Stimulated activated CD4-positive, alpha-beta T cell treated with anti-CD3 and anti-CD28 coated beads, Interleukin-15, amount 100 ng/mL, for 1 hour (primary cell): ENCODE measurements at places on chromosomes 1 and 21.

- peak; percentile 49 for DNase-seq
Measured at GRCh38 chr1:159015440-159015909, 5.8 kb downstream of the IFI16 start.

GRCh38 chr1:152141971-152142584 lies 16.9 kb downstream of the RPTN start:
- DNase-seq: no peak

- no peak for DNase-seq
Measured at GRCh38 chr1:192604979-192605620, 29.5 kb downstream of the RGS1 start.

DNA sequence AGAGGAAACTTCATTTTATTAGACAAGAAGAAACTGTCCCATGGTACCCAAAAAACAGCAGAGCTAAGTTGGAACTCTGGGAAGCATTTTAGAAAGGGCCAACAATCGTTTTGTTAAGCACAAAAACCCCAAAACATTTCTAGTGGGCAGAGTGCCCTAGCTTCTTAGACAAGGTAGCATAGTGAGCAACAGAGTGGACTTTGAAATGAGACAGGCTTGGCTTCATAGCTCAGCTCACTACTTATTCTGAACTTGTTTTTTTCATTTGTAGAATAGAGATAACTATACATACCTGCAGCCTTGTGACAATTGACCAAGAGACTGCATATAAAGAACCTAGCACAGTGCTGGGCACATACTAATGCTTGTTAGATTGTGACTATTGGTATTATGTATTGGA lies 50.1 kb downstream of the HLX start:
- no peak for DNase-seq

- DNase-seq: no peak
Measured at GRCh38 chr1:154910851-154911250, 25.7 kb downstream of the PMVK start.

DNA sequence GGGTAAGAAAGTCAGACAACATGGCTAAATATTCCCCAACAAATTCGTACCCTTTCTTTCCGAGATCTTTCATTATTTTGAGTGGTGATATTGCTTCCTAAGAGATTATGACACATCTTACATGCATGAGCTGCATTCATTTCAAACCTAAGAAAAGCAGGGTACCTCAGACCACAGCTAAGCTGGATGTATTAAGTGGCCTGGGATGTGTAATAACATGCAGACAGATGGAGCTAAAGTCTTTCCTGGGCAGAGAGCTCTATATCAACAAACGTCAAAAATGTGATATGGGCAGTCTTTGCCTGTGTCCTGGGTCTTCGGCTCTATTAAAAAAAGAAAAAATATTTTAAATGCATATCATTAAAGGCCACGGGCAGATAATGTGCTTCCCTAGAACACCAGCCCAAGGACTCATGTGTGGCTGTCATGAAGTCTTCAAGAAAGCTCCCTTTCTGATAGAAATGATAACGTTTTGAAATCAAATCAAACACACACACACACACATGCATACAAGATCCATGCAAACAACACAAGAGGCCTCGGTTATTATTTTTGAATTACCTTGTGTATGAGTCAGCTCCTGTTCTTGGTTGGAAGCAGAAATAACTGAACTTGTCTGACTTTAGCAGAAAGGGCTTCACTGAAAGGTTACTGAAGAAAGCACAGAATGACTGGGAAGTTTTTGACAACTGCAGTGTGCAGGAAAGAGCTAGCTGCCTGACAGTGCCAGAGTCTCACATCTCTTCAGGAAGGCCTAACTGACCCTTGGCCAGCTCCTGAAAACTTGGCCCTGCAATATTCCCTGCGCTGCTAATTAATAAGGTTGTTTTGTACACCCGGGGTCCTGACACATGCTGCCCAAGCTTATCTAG lies 231.2 kb downstream of the DSCAM start:
- no peak for DNase-seq

DNA sequence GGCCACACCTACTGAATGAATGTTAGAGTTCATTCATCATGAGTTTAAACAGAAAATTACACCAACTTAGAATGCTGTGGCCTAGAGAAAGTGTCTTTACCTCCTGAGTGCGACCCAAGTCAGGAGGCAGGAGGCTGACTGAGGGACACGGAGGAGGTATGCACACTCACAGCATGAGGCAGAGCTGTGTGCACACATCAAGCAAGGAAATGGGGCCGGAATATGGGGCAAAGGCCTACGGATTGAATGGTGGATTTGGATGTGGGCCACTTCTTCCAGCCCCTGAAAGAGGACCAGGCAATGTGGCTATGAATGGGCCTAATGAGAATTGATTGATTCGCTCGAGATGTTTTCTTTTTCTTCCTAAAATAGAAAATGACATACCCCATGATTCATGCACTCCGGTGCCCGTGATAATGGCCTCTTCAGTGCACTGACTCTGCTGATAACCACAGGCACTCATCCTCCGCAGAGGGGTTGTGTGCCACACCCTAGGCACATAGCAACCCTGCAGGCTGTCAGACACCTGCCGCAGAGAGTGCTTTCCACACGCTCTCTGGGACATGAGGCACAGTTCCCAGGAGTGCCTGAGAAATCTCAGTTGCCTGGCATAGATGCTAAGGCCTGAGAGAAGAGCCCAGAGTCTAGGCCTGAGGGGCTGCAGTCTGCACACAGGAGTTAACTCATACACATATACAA lies 155.5 kb downstream of the GLUL start:
- DNase-seq: no peak

GRCh38 chr21:25806060-25806459 lies 71.3 kb downstream of the GABPA start:
- no peak for DNase-seq

DNA sequence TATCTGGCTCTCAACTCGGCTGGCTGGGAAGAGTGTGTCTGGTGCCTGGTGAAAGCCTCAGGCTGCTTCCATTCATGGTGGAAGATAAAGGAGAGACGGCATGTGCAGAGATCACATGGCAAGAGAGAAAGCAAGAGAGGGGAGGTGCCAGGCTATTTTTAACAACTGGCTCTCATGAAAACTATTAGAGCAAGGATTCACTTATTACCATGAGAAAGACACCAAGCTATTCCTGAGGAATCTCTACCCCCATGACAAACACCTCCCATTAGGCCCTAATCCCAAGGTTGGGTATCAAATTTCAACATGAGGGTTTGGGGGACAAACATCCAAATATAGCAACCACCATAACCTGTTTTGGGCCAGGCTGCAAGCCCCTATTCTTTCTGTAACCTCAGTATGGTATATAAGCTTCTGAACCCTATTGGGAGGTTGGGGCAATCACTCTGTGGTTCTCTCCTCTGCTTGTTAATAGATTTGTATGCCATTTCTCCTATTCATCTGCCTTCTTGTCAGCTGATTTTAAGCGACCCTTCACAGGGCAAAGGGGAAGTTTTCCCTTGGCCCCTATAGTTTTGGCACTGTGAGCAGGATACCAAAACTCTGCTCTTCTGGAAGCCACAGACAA lies 179.0 kb upstream of the TNR start:
- DNase-seq: no peak

DNA sequence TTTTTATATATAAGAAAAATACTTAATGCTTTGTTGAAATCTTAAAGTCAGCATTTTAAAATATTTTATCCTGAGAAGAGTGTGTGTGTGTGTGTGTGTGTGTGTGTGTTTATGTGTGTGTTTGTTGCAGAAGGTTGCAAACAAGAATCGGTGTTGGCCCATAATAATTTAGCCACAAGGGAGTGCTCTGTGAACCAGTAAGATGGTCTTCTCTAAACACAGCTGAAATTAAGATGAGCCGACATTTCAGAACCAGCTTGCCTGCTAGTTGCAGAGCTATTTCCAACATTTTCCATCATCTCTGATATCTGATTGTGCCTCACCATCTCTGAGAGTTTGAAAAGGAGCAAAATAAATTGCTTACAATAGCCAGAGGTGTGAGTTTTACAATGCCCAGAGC lies 158.8 kb upstream of the SGIP1 start:
- no peak for DNase-seq

GRCh38 chr1:71783071-71783470 lies 499.3 kb downstream of the NEGR1 start:
- no peak for DNase-seq

- DNase-seq: no peak
Measured at GRCh38 chr1:5891736-5892135, 100.5 kb downstream of the NPHP4 start.

- no peak for DNase-seq
Measured at GRCh38 chr1:236007781-236008180, 57.1 kb downstream of the NID1 start.

DNA sequence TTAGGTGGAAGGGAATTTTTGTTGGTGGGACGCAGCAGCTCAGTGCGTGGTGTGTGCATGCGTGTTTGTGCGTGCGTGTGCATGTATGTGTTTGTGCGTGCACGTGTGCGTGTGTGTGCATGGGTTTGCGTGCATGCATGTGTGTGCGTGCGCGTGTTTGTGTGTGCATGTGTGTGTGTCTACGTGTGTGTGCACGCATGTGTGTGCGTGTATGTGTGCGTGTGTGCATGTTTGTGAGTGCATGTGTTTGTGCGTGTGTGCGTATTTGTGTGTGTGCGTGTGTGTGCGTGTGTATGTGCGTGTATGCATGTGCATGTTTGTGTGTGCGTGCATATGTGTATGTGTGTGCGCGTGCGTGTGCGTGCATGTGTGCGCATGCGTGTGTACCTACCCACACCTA lies 20.2 kb downstream of the ATP5PO start:
- no peak for DNase-seq
